ENCODE measurements at places on chromosomes 3 and 15. TPM values are rescaled to one million over a fixed set of nuclear protein-coding genes. Genes with fewer than 3 reads are reported as not detected.

The ULK4 gene
- total RNA-seq: 8.3 TPM

The ISLR gene
- total RNA-seq: 8.5 TPM

DNA sequence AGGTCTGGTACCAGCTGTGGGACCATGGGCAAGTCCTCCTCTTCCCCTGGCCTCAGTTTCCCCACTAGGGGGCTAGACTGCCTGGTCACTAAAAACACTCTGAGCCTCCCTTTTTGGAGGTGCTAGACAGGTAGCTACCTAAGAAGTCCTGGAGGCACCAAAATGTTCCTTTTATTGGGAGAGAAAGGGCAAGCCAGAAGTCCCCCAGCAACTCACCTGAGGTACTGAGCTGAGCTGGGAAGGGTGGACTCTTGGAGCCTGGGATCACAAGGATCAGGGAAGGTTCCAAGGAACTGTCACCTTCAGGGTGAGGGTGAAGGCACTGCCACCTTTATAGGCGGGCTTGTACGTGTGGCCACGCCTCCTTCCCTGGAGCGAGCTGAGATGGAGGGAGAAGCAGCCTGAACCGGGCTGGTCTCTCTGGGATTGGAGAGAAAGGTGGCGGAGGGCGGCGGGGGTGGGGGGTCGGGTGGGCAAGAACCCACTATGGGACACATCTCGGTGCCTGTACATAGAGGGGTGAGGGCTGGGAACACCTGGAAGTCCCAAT lies at the start of gene CYP1A1:
Gene CYP1A1, minus strand, starts transcription at position 304 of the 550 bp plus-strand sequence. CDS start 2,431 bp downstream, outside the sequence.
- DNase-seq: peak; percentile 62

The CHRFAM7A gene
- 0.42 TPM for total RNA-seq

GRCh38 chr15:60557191-60557618 lies 78.3 kb upstream of the ICE2 start:
- DNase-seq: no peak

GRCh38 chr3:100556673-100557310 lies 52.6 kb upstream of the ADGRG7 start:
- no peak for DNase-seq

Measured in colonic mucosa (tissue), 4 donors.